Brain (organoid and tissue), 16 donors: ENCODE measurements at places on chromosomes 5 and 9.

- DNase-seq: no peak
These were observed 102.9 kb upstream of the LRRTM2 start for GRCh38 chr5:138978080-138978479.

- DNase-seq: no peak
These were observed 61.7 kb downstream of the DAP start for GRCh38 chr5:10699281-10699874.

DNA sequence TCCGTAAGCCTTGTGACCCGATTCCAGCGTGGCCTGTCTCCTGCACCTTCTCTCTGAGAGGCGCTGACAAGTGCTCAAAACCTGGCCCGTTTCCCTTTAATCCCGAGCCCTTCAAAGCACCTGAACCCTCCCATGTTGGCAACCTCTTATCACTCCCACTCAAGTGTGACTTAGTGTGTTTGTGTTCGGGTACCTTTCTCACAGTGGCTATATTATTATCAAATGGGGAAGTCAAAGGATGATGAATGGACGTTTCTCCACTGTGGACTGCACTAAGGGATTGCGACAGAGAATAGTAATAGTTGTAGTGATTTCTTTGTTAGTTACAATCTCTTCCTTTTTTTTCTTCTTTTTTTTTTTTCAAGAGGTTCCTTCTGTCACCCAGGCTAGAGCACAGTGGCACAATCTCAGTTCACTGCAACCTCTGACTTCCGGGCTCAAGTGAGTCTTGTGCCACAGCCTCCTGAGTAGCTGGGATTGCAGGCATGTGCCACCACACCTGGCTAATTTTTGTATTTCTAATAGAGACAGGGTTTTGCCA lies 65.4 kb upstream of the TNFSF8 start:
- no peak for DNase-seq

DNA sequence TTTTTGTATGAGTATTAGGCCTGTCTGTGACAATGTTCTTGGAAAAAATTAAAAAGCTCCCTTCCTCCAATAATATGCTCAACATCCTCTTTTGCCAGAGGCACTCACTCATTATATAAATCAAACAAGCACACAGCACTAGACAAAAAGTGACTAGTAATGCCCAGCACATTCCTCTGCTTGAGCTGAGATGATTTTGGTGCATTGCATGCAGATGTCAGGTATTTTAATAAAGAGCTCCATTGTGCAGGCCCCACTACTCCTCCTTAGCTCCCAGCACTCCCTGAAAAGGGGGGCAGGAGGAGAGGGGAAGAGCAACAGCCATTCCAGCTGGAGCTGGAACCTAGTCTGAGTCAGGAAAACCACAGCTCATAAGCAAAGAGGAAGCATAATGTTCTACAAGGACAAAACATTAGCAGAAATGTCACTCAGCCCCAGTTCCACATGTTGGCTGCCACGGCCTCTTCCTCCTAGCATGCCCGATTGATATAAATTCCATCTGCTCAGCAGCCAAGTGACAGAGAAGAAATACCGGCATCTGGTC lies 348.5 kb downstream of the BNC2 start:
- peak; percentile 79 for DNase-seq

- peak; percentile 76 for DNase-seq
These were observed 53.1 kb downstream of the TSPAN17 start for GRCh38 chr5:176700239-176700847.

GRCh38 chr5:176781054-176781375 lies 29.3 kb upstream of the UNC5A start:
- DNase-seq: peak; percentile 77

DNA sequence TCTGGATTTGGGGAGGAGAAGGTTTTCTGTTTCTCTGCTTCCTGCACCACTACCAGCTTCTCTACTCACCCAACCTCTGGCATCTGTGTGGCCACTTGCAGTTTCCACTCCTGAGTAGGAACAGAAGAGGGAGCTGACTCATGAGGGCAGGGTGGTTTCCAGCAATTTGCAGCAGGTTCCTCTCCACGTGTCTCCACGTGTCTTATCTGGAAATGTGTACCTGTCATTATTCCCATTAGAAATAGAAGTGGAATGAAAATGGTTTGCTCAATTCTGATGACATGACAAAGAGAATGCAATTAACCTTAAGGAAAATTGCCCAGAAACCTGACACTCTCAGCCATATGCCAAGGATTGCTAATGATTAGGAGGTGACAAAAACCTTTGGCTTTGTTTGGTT lies 33.0 kb downstream of the EGFLAM start:
- DNase-seq: no peak

DNA sequence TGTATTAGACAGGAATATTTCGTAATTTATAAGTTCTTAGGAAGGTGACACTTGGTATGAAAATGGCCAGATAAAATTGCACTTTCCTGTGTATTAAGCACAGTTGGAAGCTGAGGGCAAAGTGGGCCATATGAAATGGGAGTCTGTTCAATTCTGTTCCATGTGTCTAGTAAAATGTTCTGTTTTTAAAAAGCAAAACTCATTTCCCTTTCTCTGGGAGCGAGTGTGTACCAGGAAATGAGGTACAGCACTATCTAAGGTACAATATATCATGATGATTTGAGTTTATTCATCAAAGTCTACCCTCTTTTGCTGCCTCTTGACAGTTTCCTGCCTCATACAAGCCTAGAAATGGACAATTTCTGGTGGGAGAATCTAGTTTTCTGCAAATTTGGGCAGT lies 51.2 kb upstream of the KCNN2 start:
- no peak for DNase-seq

- DNase-seq: no peak
These were observed 1.5 kb downstream of the LCN2 start for GRCh38 chr9:128150594-128151308.

GRCh38 chr9:136241542-136241941 lies 4.1 kb downstream of the QSOX2 start:
- DNase-seq: no peak

DNA sequence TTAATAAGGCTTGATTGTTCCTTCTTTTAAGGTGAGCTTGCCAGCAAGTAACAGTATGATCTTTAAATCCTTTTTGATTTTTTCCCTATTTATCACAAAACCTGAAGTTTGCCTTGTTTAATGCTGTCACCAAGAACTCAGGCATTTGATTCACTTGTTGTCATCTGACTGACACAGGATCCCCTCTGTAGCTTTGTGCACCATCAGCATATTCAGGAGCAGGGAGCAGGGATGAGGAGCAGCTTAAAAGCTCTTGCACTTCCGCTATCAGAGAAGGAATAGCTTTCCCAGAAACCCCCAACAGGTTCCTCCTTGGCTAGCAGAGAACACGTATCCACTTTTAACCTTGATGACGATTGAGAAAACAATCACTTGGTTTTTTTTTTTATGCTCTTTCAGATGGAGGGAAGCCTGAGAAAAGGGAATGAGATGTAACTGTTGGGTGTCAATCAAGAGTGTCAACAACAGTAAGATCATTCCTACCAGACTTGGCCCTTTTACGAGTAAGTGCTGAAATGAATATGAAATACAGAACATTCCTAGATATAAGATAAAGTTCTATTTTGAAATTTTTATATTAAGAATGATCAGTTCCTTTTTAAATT lies 433.1 kb upstream of the CDH18 start:
- DNase-seq: no peak

- no peak for DNase-seq
These were observed 39.2 kb downstream of the IRF1 start for GRCh38 chr5:132451387-132451786.

DNA sequence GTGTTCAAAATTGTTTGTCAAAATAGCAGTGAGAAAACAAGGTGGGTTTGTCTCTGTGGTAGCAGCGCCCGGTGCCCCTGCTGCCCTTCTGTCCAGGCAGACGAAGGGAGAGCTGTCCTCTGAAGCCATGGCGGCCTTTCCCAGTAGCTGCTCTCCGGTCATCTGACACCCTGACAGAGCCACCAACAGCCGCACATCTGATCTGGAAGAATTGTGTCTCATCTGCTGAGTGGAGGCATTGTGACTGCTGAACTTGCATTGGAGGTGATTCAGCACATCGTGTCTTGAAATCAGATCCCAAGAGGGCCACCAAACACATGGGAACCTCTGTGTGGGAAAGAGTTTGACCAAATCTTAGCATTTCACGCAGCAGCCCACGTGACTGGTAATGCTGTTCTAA lies 337.6 kb upstream of the IRX1 start:
- DNase-seq: no peak

DNA sequence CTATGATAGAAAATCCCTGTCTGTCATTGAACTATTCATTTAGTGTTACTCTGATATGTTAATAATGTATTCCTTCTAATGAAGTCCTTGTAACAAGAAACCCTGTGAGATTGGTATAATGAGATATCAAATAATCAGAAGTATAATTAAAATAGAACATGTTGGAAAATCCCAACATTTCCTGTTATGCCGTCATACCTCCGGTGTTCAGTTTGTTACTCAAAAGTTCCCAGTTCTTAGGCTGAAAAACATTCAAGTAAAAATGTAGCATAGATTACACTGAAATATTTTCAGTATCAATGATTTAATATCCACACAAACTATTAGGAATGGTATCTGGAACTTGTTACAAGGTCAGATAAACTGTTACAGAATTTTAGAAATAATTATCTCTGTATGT lies 227.5 kb downstream of the GNA14 start:
- peak; percentile 18 for DNase-seq

GRCh38 chr9:101072259-101072658 lies 43.7 kb downstream of the PLPPR1 start:
- no peak for DNase-seq

GRCh38 chr5:174719793-174720611 lies 4.4 kb upstream of the MSX2 start:
- no peak for DNase-seq

DNA sequence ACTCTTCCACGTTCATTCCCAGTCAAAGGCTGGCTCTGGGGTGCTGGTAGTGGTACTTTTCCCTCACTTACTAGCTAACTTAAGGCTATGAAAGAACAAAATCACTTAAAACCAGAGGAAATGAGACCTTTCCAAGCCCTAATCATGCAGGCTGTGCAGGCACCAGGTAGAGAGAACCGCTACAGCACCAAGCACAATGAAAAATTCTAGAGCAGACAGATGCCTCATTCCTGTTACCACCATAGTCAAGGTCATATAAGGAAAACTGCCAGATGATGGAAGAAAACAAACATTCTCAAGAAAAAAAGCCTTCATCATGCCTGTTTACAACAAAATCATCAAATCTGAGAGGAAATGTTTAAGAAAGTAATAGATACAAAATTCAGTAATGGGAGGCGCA lies 374.4 kb upstream of the PDE4D start:
- DNase-seq: no peak

- no peak for DNase-seq
These were observed 795.8 kb downstream of the EFNA5 start for GRCh38 chr5:106874974-106875373.

DNA sequence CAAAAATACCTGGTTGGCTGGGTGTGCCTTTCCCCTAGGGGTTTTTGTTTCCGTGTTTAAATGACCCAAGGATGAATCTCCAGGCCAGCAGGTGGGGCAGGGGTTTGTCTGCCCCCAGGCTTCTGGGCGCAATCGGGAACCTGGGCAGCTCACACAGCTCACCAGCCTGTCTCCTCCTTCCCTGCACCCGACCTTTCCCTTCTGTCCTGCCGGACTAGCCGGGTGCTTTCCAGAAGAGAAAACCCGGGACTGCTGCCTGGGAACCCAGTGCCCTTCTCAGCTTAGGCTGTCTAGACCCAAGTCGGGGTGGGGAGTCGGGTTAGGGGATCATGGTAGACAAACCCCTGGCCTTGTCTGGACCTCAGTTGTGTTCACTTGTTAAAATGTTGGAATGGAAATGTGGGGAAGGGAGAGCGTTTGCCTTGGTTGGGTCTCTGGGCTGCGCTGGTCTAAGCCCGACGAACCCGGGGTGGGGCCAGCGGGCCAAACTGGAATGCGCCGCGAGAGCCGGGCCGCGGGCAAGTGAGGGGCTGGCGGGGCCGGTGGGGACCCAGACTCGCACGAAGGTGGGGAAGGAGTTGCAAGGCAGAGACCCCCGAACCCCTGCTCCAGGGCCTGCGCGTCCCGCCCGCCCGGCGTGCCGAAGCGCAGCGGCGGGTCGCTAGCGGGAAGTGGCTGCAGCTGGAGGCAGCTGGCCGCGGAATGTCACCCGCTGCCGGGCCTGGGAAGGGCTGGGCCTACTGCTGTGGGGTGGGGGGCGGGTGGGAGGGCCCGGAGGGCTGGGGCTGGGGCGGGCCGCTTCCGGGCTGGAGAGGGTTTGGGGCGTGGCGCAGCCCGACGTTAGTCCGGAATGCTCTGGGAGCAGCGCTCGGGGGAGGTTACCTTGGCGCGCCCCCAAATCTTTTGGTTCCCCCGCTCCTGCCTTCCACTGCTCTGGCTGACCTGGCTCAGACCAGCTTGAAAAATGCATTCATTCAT lies 84.6 kb downstream of the DAB2IP start:
- peak; percentile 41 for DNase-seq

DNA sequence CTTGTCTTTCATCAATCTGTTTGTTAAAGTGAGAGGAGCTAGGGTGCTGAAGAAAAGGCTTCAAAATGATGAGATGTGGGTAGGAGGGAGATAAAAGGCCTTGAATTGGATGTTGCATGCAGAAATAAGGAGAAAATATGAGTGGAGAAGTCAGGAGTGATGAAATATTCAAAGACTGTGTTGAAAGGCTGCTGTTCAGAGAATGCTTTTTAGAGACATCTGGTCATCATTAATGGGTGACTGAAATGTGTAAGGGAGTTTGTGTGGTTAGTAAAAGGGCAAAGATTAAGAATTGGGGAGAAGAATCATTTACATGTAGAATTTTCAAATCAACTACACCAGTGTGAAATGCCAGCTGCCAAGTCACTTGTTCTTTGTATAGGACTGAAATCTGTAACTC lies 383.9 kb downstream of the MAT2B start:
- no peak for DNase-seq

DNA sequence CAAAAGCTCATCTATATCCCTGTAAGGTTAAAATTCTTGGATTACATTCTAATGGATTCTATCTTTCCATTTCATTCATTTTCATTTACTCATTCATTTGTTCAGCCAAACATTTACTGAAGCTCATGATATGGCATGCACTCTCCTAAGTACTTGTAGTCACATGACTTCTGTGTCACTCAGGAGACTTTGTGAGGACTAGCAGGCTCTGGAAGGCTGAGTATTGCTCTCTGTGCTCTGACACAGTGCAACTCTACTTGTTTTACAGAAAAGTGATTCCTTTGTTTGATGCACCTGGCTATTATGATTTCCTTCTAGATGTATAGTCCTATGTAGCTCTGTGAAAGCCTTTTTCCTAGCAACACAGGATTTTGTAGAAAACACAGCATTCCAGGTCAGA lies 53.0 kb downstream of the YIPF5 start:
- no peak for DNase-seq

- DNase-seq: no peak
These were observed 26.6 kb downstream of the DEPDC1B start for GRCh38 chr5:60673334-60673733.

DNA sequence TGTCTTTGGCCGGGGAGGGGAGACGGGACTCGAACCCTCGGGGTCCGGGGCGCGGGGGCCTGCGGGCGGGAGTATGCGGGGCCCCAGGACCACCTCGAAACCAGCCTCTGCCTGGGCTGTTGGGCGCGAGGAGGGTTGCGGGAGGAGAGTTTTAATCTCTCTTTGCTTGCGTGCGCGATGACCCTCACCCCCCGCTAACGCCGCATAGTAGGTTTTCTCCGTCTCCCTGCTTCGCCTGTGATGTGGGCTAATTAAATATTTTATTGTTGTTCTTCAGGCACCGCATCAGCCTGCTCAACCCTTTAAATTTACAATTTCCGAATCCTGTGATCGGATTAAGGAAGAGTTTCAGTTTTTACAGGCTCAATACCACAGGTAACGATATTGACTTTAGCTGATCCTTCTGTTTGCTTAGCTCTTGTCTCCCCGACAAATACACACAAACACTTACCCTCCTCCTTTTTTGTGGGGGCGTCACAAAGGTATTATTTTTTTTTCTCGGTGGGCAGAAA lies 1.7 kb downstream of the TLE4 start:
- DNase-seq: no peak
